HEK293T (cell line): ENCODE measurements at places on chromosomes 6 and 20.

DNA sequence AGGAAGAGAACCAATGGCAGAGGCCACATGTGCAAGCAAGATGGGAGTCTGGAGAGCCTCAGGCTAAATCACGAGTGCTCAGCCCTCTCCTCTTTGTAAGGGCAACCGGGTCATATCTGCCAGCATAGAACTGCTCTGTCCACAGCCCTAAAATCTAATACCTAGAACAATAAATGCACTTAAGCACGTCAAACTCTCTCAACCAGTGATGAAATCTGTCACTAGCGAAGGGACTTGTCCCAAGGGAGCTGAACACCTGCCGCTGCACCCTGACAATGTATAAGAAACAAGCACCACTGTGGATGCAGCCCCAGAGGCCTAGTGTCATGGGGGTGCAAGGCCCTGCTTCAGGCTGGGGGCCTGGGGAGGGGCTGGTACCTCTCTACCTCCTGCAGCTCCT lies 82.5 kb downstream of the PRL start:
- DNase-seq: no peak

GRCh38 chr20:6599876-6600735 lies 167.4 kb upstream of the BMP2 start:
- no peak for DNase-seq

DNA sequence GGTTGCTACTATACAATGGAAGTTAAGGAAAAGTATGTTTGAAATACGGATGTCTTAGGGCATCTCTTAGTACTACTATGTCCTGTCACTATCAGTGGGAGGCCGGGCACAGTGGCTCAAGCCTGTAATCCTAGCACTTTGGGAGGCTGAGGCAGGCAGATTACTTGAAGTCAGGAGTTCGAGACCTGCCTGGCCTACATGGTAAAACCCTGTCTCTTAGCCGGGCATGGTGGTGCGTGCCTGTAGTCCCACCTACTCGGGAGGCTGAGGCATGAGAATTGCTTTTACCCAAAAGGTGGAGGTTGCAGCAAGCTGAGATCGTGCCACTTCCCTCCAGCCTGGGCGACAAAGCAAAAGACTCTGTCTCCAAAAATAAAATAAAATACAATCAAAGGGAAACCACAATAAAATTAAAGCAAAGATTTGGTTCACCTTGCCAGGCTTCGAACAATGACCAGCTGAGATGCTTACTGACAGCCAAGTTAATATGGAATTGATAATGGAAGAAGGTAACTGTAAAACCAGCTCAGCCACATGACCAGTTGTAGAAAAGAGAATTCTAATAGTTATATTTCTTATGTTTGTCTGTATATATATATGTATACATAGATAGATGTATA lies 6.5 kb downstream of the CD24 start:
- no peak for DNase-seq

DNA sequence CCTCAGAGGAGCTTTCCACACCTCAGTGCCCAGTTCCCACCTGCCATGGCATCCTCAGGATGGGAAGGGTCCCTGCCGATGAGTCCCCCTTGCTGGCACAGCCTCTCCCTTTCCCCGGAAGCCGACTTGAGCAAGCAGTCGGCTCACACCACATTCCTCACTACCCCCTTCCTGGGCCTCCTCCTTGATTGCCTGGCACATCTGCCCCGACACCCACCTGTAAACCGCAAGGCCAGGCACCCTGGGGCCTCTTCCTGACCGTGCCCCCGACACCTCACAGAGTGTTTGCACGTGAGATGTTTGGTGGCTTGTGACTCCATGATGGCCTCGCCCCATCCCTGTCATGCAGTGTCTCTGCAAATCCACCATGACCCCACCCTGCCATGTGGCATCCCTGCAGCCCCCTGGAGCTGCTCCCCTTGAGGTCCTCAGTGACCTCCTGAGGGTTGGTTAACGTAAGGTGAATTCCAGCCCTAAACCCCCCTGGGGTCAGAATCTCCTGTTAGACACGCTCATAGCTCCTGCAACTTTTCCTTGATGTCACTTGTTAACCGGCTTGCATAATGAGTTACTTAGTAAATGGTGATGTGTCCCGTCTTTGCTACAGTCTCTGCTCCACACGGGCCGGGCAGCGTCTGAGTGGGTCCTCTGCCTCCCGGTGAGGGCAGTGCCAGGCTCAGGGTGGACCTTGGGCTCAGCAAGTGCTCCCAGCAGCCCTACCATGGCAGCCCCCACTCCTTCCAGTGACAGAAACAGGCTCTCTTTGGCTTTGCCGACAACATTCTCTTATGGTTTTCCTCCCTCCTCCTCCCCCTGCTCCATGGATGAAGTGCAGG lies 115.9 kb upstream of the FRMD1 start:
- no peak for DNase-seq

- DNase-seq: no peak
Measured at GRCh38 chr6:14447240-14447639, 329.7 kb downstream of the CD83 start.

GRCh38 chr6:142686507-142686887 lies 258.5 kb downstream of the HIVEP2 start:
- no peak for DNase-seq

- no peak for DNase-seq
Measured at GRCh38 chr6:144390886-144391285, 105.8 kb downstream of the UTRN start.

DNA sequence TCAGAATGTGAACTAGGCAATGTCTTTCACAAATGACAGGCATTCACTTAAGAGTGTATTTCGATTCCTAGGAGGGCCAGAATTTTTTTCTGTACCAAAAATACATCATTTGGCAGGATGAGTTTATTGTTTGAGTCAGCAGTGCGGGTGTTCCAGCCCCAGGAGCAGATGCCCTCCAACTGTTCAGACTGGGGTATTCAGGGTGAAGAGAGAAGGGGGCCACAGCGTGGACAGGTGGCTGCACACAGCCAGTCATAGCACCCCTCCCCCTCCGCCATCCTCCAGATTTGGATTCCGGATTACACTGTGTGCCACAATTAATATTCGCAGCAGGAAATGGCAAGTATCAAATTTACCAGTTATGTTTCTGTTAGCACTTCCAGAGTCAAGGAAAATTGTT lies 38.6 kb downstream of the RIPOR2 start:
- no peak for DNase-seq

DNA sequence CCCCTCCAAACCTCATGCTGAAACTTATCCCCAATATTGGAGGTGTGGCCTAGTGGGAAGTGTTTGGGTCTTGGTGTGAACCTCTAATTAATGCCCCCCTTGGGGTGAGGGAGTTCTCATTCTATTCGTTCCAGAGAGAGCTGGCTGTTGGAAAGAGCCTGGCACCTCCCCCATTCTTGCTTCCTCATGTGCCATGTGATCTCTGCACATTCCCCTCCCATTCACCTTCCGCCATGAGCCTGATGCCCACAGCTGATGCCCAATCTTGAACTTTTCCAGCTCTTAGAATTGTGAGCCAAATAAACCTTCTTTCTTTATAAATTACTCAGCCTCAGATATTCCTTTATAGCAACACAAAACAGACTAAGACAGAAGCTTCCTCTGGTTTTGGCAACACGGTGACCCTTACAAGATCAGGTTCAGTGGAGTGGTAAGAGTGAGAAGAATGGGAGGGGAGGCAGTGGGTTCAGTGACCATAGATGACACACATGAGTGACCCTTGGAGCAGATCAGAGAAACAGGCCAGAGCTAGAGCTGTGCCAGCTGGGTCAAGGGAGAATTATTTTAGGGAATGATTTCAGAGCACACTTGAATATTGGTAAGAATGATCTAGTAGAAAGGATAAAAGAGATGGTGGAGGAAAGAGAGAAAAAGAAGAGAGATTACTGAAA lies 176.4 kb downstream of the LY86 start:
- DNase-seq: no peak

- DNase-seq: peak; percentile 32
Measured at GRCh38 chr6:106510090-106510970, 119.0 kb downstream of the RTN4IP1 start.

- DNase-seq: no peak
Measured at GRCh38 chr20:62063981-62064769, 1.5 kb downstream of the TAF4 start.

DNA sequence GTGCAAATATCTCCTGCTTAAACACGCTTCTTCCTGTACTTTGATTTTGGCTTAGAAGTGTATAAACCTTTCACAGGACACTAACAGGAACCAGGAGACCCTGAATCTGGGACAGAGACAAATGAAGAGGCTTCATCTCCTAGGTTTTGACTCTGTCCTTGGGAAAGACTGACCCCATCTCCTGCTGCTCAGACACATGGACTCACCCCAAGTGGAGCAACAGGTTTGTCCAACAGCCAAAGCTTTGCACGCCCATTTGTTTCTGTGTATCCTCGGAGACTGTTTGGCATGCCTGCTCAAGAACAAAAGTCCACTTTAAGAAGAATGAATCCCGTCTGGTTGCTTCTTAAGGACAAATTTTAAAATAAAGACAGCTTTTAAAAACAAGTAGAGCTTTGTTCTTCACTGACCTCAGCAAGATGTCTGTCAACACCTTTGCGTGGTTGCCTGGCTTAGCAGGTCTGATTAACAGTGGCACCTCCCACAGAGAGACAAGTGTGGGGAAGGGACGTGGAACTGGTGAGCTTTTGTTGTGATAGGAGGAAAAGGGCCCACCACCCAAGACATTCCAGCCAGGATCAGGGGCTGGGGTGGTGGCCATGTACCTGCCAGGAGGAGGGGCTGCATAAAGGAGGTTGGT lies 202.6 kb downstream of the SOD2 start:
- DNase-seq: no peak

DNA sequence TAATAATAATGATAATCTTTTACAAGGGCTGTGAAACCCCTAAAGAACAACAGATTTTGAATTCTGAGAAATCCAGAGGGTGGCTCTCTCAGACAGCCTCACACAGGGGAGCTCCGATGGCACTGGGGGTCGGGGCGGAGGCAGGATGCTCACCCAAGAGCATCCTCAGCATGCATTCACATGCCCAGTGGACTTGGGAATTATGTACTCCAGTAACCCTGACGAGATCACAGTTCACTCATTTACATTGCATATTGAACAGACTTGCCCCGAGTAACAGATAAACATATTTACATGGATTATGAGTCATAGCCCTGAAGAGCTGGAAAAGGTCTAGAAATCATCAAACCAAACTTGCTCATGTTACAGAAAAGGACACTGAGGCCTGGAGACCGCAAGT lies 482.7 kb upstream of the JARID2 start:
- DNase-seq: no peak

DNA sequence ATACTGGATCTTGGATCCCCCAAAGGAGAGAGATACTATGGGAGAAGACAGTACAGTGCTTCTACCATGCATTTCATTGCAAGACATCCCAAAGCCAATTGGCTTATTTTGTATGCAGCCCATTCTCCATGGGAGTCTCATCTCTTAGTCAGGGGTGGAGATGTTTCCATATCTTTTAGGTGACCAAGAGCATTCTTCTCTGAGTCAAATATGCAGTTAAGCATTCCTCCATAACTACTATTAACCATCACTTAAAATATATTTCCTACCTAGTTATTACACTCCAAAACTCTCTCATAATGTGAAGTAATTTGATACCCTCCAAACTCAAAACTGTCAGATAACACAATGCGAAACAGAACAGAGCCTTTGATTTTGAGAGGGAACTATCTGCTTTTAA lies 542.6 kb downstream of the HDGFL1 start:
- no peak for DNase-seq

DNA sequence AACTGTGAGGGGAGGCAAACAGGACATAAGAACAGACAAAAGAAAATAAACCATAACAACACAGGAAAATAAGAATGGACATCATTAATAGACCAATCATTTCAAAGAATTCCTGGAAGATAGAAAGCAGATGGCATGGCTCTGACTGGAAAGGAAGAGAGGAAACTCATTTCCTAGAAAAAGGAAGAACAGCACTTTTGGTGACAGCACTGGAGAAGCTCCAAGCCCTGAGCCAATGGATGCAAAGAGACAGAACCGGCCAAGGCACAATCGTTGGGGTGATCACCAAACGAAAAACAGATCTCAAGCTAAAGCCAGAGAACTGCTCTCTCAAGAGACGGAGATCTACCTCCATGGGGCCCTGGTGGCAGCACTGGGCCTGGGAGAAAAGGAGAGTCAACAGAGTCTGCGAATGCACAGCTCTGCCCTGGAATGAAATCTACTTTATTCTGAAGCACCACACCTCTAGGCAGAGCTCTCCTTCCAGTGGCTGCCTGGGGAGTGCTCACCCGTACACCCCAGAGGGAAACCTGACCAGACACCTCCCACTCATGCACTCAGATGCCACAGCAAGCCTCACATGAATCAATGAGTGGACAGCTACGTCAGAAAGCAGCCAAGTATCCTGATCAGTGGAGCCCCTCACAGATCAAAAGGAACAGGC lies 24.2 kb downstream of the KIAA0319 start:
- no peak for DNase-seq

DNA sequence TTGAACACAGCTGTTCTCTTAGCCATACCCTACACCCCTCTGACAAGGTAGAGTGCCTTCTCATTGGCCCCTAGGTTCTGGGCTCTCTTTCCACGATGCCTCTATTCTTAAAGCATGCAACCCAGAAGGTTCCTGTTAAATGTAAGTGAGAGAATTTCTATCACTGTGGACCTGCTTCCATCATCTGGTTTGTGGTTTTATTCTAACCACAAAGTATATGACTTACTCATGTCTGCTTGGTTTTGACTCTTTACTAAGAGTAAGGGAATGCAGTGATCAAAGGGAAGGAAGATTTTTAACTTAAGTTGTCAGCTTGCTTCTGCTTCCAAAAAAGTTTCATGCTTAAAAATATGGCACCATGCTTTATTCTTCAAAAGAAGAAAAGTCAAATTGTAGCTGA lies 80.2 kb downstream of the ANKEF1 start:
- no peak for DNase-seq

- no peak for DNase-seq
Measured at GRCh38 chr6:6841571-6841970, 253.1 kb downstream of the LY86 start.

DNA sequence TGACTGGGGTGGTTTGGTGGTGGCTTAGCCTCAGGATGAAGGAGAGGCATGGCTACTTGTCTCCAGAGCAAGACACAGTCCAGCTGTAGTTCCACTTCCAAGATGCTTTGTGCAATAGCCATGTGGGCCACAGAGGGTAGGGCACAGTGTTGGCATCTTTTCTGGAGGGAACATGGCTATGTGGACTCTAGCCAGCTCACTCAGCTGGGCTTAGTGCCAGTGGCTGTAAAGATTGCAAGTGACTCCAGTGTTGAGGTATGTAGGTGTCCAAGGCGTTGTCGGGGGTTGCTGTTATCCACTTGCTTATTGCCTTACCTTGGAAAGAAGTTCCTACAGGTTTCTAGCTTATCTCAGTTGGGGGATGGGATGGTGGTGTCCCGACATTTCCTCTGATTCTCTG lies 233.4 kb downstream of the CD109 start:
- DNase-seq: no peak

DNA sequence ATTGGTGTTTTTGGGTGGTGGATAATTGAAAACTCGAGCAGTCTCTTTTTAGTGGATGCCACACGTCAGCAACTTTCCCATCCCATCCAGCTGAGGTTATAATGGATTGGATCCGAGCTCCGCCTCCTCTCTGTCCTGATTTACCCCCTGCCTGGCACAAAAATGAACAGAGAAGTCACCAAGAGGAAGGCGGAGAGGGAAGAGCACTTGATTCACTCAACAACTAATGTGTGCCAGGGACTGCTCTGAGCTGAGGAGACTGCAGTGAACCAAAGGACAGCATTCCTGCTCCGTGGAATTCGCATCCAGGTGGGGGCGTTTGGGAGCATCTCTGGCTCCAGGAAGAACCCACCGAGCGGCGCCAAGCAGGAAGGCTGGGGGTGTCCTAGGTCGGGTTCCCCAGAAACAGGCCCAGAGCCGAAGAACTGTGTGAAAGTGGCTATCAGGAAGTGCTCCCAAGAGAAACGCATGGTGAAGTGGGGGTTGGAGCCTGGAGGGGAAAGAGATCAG lies 95.8 kb upstream of the NAA20 start:
- DNase-seq: no peak

- peak; percentile 27 for DNase-seq
Measured at GRCh38 chr20:53677447-53678314, 84.0 kb upstream of the ZNF217 start.
